ENCODE measurements at places on chromosomes 3 and 15.

GRCh38 chr3:128617270-128617556 is 33.4 kb downstream of the RPN1 start:
- DNase-seq = no peak

- peak; percentile 85 for DNase-seq
Measured at GRCh38 chr15:50262533-50262932, 3.0 kb downstream of the HDC start.

DNA sequence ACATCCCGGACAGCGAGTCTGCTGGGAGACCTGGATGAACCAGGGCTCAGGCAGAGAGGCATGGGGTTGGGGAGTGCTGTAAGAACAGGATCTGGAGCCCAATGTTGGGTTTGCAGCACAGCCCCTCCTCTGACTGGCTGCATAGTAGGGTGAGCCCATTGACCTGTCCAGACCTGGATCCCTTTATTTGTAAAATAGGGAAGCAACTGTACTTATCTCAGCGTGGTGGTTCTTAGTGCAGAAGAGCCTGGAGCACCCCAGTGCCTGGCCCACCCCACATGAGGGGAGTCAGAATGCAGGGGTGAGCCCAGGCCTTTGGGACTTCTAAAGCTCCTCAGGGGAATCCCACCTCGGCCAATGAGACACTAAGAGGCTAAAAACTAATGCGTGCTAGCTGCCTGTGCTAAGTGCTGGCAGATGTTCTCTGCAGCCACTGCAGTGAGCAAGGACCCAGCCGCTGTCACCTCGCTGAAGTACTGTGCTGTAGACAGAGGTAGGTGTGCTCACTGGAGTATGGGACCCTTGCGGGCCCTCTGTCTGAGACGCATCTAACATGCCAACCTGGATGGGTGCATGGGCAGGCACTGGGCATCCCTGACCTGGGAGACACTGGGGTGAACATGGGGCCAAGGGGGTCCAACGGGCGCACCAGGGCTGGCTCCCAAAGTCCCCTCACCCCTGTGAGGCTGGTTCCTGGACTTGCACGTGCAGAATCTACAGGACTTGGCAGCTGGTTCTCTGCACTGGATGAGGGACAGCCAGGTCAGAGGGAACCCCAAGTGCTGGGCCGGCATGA is 95.6 kb downstream of the ATP10A start:
- no peak for DNase-seq

- DNase-seq = no peak
Measured at GRCh38 chr15:29034593-29035335, 149.0 kb downstream of the APBA2 start.

GRCh38 chr15:98727115-98728040 is 79.0 kb downstream of the IGF1R start:
- DNase-seq = no peak

- DNase-seq = no peak
Measured at GRCh38 chr3:10581251-10581650, 75.9 kb upstream of the ATP2B2 start.

DNA sequence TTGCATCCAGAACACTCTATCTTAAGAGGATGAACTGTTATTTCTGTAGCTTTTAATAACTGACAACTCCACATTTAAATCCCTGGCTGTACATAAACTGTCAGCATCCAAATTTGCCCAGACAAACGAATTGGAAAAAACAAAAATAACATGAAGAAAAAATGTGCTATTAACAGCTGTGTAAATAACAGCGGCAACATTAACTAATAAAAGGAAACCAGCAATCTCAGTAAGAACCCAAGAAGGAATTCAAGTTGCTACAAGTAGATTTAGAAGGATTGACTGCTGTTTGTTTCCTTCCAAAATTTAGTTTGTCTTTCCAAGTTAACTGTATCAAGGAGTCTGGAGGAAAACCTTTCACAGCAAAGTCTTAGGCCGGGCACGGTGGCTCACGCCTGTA is 550.6 kb upstream of the MDFIC2 start:
- no peak for DNase-seq

Data from activated naive CD4-positive, alpha-beta T cell treated with anti-CD3 and anti-CD28 coated beads, Interleukin-2, amount 50 U/mL, for 72 hours (primary cell).